Brain (organoid and tissue), 16 donors: ENCODE measurements at places on chromosomes 6 and 20. TPM values are rescaled to one million over a fixed set of nuclear protein-coding genes. Genes with fewer than 3 reads are reported as not detected.

DNA sequence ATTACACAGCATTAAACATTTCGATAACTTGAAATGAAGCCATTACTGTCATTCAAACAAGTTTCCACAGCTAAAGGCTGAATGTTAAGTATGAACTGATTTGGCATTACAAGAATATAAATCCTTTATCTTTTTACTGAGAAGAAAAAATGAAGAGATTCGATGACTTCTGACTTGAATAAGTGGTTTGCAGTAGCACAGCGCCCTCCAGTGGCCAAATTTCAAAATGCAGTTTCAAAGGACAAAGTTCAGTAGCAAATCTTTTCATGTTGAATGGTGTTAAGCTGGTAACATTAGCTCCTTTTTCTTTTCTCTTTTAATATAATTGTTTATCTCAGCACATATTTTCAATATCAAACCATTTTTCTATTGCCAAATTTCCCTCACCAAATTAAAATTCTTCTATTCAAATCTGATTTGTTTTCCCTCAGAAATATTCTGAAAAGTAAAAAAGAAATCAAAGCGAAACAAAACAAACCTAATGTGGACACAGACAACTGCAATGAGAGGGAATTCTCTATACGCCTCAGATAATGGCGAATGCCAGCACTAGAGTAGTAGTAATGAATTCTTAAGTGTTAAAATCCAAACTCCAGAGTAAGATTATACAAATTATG lies 145.7 kb downstream of the BTBD9 start:
- DNase-seq: peak; percentile 90

DNA sequence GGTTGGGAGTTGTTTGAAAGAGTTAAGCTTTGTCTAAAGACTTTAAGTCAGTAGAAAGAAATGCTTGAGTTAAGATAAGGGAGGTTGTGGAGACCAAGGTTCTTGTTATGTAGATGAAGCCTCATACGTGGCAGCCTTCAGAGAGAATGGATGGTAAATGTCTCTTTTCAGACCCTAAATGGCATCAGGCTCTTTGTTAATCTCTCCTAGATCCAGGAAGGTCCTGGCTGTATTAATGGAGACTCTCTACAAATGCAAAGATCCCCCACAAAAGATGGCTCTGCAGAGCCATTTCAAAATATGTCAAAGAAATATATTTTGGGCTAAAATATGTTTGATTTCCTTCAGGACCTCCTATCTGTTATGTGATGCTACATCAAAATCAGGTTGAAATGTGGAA lies 161.6 kb downstream of the ADAT2 start:
- DNase-seq: no peak

- DNase-seq: peak; percentile 36
Observed at GRCh38 chr6:46677314-46677654, 10.4 kb upstream of the TDRD6 start.

UBE2J1 gene
- 29.1 TPM for polyA plus RNA-seq

GRCh38 chr6:32868257-32868788 lies 14.3 kb downstream of the PSMB9 start:
- DNase-seq: peak; percentile 91
